ENCODE measurements at places on chromosomes 16 and 17.
A peak's percentile ranks its signal among the peaks of the same experiment; 100 is the strongest.

DNA sequence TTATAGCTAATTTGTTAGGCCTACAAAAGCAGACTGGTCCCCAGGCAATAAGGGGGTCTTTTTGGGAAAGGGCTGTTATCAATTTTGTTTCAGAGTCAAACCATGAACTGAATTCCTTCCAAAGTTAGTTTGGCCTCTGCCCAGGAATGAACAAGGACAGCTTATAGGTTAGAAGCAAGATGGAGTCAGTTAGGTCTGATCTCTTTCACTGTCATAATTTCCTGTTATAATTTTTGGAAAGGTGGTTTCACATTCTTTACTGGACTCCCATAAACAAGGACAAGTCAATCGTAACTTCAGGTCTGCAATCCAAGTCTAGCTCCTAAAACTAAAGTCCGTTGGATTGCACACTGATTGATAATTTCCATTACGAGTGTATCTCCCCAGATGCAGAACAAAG, 30.1 kb upstream of the SHCBP1 start:
- DNase-seq = no peak

GRCh38 chr16:55389426-55390073, 65.5 kb downstream of the IRX6 start:
- DNase-seq = no peak

- DNase-seq = no peak
Observed at GRCh38 chr16:2799859-2800226, 1.6 kb downstream of the PRSS41 start.

GRCh38 chr16:3158510-3159314, 23.9 kb downstream of the ZNF213 start:
- peak; percentile 78 for DNase-seq

DNA sequence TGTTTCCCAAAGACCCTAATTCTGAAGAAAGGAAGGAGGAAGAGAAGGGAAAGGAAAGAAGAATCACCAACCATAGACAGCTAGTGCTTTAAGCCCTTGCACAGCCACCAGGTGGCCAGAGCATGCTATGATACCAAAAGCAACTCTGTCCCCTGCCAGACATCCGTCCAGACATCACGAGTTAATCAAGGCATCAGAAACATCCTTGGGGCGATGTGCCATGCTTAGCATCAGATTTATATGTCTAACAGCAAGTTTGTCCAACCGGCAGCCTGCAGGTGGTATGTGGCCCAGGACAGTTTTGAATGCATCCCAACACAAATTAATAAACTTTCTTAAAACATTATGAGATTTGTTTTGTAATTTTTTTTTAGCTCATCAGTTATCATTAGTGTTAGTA, 2.9 kb upstream of the CRYBA1 start:
- no peak for DNase-seq

DNA sequence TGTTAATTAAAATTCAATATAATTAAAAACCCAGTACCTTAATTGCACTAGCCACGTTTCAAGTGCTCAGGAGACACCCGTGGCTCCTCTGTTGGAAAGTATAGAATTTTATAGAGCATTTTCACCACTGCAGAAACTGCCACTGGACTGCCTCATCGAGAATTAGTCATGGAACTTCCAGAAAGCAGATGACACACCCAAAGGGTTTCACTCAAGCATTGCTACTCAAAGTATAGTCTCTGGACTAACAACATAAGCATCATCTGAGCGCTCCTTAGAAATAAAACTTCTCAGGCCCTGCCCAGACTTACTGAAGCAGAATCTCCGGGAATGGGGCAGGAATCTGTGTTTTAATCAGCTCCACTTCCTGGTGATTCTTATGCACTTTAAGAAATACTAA, 63.5 kb upstream of the GPR139 start:
- DNase-seq = no peak

DNA sequence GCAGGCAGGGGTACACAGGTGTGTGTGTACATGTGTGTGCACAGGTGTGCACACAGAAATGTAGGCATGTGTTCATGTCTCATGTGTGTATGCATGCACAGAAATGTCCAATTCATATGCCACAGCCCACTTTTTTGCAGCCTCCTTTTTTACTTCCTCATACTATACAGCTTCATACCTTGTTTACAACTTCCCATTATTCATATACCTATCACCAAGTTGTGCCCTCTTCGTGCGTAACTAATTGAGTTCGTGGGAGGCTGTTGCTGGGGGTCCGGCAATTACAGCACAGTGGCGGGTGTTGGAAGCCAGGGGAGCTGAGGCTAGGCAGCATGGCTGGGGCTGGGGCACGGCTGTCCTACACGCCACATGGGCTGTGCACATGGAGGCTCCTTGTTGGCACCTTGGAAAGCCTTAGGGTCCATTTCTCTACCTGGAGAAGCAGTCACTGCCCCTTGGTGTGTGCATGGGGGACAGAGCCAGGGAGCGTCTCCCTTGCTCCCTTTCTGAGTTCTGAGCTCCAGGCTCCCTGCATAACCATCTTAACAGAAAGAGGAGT, 266.7 kb downstream of the ENGASE start:
- DNase-seq = no peak

DNA sequence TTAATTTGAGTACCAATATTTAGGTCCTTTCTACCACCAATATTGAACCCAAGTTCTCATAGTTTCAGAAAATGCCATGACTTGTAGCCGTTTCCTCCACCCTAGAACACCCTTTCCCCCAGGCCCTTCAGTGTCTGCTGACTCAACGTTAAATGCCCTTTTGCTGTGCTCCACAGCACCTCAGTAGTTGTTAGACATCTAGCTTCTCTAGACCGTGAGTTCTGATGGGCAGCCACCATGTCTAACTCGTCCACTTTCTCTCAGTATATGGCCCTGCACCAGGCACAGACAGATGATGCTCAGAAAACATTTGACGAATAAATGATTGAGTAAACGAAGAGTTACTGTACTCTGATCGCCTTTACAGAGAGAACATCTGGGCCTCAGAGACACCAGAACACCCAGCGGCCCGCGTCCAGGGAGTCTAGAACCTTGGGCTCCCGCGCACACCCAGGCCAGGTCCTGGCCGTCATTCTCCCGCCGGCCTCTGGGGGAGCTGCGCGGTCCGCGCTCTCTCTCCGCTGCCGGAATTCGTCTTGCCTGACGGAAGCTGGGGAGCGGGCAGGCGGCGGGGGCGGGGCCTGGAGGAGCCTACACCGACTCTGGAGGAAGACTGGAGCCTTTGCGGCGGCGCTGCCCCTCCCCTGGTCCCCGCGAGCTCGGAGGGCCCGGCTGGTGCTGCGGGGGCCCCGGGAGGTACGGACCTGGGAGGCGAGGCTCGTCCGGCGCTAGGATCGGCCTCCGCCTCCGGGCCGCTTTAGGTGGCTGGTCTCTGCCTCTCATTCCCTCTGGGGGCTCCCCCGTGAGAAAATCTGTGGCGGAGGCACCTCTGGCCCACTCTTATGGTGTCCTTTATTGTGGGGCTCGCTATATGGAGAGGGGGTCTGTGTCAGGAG, at the start of gene NKIRAS2:
TSS of gene NKIRAS2 (plus strand) at position 582 of the 896 bp plus-strand sequence. CDS start 1,488 bp downstream, outside the sequence.
- DNase-seq = peak; percentile 93

DNA sequence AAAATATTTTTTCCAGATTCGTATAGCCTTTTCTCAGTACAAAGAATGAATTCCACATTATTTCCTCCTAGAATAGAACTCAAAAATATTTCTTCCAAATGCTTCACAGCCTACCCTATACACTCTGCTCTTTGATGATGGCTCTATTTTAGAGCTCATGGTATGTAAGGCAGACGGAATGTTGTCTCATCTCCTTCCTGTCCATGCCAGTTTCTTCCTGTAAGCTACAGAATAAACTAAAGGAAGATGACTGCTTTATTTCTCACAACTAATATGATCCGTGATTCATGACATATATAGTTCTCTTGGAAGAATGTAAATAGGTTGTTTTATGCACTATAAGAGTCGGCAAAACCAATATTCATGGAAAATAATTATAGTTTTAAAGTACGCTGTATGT, 723.1 kb downstream of the CDH11 start:
- DNase-seq = no peak

GRCh38 chr16:75244844-75245758, 6.3 kb downstream of the BCAR1 start:
- no peak for DNase-seq

DNA sequence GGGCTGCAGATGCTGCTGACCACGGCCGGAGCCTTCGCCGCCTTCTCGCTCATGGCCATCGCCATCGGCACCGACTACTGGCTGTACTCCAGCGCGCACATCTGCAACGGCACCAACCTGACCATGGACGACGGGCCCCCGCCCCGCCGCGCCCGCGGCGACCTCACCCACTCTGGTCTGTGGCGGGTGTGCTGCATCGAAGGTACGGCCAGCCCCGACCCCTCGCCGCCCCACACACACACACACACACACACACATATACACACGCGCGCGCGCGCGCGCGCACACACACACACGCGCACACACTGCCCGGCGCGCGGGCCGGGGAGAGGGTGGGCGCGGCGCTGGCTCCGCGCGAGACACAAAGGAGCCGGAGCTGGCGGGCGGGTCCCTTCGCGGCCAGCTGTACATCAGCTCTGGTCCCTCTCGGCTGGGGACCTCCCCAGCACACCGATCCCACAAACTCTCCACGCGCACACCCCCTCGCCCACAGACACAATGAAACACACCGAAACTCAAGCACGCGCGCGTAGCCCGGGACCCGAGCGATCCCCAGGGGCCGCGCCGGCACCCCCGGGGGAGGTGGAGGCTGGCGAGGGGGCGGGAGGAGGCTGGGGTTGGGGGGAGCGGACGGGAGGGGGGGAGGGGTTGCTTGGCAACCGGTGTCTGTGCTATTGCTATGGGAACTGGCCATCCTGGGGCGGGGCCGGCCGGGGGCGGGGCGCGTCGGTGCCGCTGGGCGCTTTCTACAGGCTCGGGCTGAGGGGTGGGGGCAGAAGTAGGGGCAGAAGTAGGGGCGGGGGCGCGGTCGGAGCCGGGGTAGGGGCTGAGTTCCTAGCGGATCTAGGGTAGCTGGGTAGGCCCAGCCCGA, 658 bp downstream of the CACNG4 start:
- peak; percentile 21 for DNase-seq

- DNase-seq = no peak
Observed at GRCh38 chr17:28843816-28844148, 1.2 kb upstream of the FAM222B start.

- DNase-seq = no peak
Observed at GRCh38 chr17:21186399-21187187, 27.4 kb downstream of the TMEM11 start.

GRCh38 chr16:10521681-10522274, 58.6 kb downstream of the EMP2 start:
- peak; percentile 33 for DNase-seq

- no peak for DNase-seq
Observed at GRCh38 chr17:15456972-15457722, 10.3 kb downstream of the CDRT4 start.

DNA sequence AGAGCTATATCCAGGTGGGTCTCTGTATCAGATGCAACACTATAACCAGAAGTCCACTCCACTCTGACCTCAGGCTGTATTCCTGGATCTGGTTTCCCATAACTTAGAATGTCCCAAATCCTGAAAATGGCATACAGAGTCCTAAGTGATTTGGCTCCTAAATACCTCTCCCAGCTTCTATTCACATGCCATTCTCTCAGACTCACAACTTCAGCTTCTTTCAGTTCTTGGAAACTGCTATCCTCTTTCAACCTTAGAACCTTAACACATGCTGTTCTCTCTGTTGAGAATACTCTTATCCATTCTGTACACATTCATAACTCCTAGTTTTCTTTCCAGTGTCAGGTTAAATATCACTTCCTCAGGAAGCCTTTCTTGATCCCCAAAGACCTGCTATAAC, 132.0 kb downstream of the BRIP1 start:
- no peak for DNase-seq

- no peak for DNase-seq
Observed at GRCh38 chr16:84582958-84583516, 34.8 kb downstream of the COTL1 start.

DNA sequence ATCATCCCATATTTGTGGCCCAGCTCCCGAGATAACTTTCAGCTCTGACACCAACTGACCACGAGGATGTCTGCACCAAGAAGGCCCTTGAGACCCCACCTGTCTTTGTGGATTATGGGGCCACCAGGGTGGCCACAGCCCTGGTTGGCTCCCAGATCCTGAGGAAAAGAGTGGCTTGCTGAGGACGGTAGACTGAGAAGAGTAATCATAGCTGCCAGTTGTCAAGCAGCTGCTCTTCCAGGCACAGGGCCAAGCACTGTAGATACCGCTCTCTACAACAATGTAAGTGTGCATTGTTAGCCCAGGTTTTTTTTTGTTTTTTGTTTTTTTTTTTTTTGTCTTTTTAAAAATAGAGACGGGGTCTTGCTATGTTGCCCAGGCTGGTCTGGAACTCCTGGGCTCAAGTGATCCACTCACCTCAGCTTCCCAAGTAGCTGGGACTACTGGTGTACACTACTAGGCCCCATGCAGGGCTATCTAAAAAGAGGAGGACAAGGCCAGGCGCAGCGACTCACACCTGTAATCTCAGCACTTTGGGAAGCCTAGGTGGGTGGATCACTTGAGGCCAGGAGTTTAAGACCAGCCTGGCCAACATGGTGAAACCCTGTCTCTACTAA, 9.6 kb downstream of the ZNF205 start:
- DNase-seq = no peak

- DNase-seq = no peak
Observed at GRCh38 chr17:81553616-81554181, 1.5 kb upstream of the FAAP100 start.

- no peak for DNase-seq
Observed at GRCh38 chr17:75856062-75856756, 1.1 kb upstream of the WBP2 start.

DNA sequence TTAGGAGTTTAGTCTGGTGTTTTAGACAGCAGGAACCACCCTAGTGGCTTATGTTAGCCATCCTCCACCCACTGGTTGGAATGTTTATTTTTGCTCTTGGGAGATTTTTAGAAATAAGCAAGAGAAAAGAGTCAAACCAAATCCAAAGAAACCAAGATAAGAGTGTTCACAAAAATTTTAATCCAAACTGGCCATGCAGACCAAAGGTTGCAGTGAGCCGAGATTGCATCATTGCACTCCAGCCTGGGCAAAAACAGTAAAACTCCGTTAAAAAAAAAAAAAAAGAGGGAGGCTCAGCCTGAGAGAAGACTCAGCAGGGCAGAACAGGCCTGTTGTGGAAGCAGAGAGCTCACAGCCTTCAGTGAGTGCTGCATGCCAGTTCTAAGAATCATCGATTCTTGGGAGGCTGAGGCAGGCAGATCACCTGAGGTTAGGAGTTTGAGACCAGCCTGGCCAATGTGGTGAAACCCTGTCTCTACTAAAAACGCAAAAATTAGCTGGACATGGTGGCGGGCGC, 12.2 kb upstream of the C16orf54 start:
- DNase-seq = no peak

Measured in activated T-cell treated with anti-CD3 and anti-CD28 coated beads for 48 hours (primary cell).